ENCODE measurements at places on chromosomes 6 and 20.

DNA sequence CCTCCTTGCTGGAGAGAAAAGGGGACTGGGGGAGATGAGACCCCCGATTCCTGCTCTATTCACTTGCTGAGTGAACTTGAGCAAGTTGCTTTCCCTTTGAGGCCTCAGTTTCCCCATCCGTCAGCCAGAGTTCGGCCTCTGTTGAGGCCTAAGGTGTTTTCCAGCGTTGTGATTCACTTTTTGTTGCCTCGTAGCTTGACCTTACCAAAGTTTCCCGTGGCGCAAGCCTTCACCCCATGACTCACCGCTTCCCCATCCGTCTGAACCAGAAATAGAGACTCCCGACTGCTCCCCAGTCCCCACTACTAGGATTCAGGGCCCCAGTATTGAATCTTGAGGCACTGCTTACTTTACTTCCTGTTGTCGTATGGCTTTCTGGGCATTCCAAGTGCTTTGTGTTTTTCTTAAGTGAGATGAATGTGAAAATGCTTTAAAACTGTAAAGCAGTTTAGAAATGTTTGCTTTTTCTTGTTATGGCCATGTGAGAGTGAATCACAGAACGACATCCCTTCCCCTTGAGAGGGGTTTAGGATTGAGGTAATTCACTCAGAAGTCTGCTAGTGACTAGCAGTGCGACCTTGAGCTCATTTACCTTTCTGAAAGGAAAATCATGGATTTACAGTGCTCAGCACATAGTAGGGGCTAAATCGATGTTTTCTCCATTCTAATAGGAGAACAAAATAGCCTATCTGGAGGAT, 1.2 kb downstream of the CHMP4B start:
- peak; percentile 91 for DNase-seq

GRCh38 chr6:105746509-105746908, 339.6 kb upstream of the PRDM1 start:
- no peak for DNase-seq

DNA sequence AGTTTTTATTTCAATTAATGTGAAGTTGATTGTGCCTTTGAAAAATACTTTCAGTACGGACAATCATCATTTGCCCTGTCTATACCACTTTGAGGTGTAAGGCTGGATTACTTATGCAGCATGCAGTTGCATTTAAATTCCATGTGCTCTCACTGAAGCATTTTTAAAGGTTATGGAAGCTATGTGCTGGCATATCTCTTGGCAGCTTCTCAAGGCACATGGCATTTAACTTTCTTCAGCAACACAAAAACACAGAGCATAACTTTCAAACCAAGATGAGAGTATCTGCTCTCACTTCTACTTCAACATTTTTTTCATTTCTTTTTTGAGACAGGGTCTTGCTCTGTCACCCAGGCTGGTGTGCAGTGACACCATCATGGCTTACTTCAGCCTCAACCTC, 360.6 kb upstream of the RUNX2 start:
- DNase-seq, result peak; percentile 16

DNA sequence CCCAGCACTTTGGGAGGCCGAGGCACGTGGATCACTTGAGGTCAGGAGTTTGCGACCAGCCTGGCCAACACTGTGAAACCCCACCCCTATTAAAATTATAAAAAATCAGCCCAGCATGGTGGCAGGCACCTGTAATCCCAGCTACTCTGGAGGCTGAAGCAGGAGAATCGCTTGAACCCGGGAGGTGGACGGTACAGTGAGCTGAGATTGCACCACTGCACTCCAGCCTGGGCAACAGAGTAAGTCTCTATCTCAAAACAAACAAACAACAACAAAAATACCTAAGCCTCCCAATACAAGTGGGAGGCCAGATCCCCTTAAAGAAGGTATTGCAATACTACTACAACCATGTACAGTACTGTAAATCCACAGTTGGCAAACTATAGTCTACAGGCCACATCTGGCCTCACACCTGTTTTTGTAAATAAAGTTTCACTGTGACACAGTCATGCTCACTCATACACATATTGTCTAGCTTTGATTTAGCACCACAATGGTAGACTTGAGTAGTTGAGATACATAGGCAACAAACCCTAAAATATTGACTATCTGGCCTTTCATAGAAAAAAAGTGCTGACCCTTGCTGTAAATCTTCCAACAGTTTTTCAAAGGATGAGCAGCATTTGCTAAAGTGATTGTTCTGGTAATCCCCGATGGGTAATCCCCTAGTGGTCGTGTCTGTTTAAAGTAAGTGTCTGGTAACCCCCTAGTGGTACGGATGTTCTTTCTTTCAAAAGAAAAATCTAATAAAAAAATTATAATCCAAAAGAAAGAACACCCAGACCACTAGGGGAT, 202.0 kb downstream of the RNGTT start:
- no peak for DNase-seq

- no peak for DNase-seq
Measured at GRCh38 chr6:126548300-126548699, 208.4 kb downstream of the CENPW start.

GRCh38 chr6:27862396-27863066, 49.7 kb downstream of the OR2B2 start:
- peak; percentile 2 for DNase-seq

GRCh38 chr6:32854376-32855178, 585 bp downstream of the PSMB9 start:
- DNase-seq, result peak; percentile 50

DNA sequence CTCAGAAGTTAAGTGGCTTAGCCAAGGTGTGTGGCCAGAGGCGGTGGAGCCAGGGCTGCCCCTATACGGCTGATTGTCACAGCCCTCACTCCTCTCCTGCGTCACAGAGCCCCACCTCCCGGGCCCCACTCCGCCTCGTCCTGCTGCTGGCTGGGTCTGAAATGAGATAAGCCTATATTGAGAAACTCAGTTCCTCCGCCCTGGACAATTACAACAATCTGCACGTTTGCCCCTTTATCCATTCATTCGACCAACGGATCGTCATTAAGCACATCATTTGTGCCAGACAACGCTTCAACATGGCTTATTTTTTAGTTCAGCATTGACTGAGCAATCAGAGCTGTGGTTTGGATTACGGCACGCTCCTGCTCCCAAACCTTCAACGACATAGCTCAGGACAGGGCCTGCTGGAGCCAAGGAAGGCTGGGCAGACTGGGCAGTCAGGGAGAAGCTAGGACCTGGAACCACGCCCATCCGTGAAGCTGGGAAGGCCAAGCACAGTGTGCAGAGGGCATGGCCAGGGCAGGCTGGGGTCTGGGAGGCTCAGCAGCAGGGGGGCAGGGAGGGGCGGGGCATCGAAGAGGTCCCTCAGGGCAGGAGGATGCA, 16.6 kb upstream of the EZR start:
- DNase-seq, result no peak

- DNase-seq, result peak; percentile 91
Measured at GRCh38 chr6:75893058-75893775, 144.2 kb downstream of the MYO6 start.

DNA sequence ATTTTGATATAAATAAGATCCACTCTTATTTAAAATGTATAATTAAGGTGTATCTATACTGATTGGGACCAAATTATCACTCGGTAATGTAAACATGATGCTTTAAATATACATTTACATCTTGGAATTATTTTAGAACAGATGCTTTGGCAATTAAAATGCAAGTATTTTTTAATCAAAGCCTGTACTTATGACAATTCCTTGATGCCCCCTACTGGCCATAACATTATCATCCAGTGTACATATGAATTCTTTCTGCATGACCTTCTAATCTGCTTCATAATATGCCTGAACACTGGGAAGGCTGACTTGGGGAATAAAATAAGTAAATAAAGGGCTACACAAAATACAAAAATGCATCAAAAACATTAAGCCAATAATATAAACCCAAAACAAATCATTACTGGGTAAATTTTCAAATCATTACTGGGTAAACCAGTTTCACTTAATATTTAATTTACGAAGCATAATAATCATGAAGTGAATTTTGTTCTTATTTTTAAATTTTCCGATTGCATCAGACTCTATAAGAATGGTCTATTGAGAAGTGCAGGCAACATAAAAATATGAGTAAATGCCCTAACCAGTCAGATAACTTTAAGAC, 65.1 kb downstream of the CGA start:
- peak; percentile 85 for DNase-seq

- peak; percentile 82 for DNase-seq
Measured at GRCh38 chr20:17960927-17961586, 7.5 kb downstream of the SNX5 start.

DNA sequence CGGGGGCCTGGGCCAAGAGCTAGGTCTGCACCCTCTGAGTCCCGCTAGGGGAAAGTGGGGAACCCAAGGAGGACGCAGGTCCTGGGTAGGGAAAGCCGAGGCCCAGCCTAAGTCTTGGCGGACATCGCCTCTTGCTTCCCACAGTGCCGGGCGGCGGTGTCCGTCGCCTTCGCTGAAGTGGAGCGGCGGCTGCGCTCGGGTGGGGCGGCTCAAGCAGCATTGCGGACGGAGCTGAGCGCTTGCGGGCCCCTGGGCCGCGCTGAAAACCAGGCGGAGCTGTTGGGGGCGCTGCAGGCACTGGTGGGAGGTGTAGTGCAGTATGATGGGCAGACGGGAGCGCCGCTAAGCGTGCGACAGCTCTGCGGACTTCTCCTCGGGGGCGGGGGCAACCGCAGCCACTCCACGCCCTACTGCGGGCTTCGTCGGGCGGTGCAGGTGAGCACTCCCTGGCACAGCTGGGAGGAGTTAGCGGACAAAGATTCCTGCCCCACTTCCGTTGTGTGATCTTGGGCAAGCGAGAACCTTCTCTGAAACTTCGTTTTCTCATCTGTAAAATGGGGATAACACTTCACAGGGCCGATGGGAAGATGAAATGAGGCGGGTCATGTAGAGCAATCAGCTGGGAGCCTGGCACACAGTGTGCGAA, 4.2 kb downstream of the PRSS16 start:
- DNase-seq, result peak; percentile 79

DNA sequence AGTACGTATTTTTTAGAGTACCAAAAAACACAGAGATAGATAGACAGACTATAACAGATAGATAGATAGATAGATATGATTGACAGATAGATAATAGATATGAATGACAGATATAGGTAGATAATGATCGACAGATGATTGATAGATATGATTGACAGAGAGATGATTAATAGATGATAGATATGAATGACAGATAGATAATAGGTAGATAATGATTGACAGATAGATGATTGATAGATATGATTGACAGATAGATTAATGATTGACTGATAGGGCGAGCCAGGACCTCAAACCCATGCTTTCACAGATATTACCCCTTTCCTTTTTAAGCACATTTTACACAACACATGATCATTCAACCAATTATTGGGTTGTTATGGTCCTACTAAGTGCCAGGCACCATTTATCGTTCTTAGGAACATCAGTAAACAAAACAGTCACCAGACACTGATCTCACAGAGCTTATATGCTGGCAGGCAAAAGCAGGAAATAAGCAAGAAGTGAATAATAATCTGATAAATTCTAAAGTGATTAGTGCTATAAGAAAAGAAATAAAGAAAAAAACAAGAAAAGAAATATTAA, 11.6 kb downstream of the MAFB start:
- DNase-seq, result no peak

DNA sequence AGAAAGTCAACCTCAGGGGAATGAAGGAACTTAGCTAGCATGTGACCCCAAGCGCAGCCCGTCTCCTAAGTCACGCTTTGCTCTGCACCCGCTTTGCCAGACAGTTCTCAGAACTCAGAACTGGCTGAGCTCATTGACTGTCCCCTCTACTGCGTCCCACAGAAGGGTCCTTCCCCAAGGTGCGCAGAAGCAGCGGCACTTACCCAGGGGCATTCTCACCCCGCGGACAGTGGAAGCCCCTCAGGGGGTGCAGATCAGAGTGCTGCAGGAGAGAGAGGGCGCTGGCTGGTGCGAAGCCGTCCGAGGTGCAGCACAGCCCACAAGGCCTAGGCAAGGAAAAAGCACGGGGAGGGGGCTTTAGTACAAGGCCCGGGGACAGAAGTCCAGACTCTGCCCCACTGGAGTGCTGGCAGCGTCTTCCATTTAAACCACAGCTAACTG, 807 bp downstream of the SNHG17 start:
- peak; percentile 46 for DNase-seq

- peak; percentile 48 for DNase-seq
Measured at GRCh38 chr6:146526192-146526591, 17.4 kb upstream of the RAB32 start.

DNA sequence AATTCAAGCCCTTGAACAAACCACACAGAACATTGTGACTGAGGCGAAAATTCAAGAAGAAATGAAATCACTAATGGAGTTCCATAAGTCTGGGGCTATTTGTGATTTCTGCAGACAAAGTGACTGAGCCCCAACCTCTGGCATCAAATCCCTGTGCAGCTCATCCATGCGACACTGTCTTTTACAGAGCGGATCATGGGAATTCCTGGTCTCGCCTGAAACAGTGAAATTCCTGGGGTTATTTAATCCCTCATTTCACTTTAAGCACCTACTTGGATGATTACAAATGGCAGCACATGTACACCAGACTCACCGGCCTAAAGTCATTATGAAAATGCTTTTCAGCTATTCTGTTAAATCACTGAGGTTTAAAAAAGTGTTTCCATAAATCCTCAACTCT, 102.4 kb upstream of the CDH4 start:
- no peak for DNase-seq

- no peak for DNase-seq
Measured at GRCh38 chr20:19832875-19833274, 74.8 kb downstream of the RIN2 start.

- DNase-seq, result peak; percentile 33
Measured at GRCh38 chr20:9514461-9515213, at the start of gene LAMP5. LAMP5 (plus strand) TSS chr20:9514590; CDS start chr20:9514853, 263 bp downstream.

DNA sequence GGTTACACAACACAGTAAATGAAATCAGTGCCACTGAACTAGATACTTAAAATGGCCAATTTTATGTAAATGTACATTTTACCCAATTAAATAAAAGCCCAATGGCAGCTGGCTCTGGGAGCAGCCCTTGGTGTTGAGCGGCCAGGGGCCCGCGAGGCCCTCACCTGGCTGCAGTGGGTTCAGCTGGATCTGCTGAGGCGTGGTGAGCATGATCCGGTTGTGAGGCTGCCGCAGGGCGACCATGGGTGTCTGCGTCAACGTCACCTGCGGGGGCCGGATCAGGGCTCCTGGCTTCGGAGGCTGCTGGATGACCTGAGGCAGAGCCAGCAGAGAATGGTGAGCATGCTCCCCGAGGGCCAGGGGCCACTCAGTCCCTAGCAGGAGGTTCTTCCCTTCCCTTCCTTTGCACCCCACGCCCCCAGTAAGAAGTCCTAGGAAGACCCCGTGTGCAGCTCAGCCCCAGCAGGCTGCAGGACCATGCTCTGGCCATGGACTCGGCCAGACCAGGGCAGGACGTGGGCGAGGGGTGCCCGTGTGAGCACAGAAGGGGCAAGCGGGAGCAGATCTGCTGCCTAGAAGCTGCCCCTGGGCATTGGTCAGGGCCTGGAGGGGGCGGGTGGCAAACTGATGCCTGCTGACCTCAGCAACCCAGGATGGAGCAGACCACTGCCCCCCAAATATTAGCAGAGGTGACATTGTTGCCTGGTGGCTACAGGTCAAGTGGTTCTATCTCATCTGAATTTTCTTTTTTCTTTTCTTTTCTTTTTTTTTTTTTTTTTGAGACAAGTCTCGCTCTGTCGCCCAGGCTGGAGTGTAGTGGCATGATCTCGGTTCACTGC, 61.9 kb downstream of the TAF4 start:
- no peak for DNase-seq

Measured in choroid plexus epithelial cell (primary cell).